Mesendoderm (in vitro differentiated cells): ENCODE measurements at places on chromosomes 1 and 21.
A peak's percentile ranks its signal among the peaks of the same experiment; 100 is the strongest.

DNA sequence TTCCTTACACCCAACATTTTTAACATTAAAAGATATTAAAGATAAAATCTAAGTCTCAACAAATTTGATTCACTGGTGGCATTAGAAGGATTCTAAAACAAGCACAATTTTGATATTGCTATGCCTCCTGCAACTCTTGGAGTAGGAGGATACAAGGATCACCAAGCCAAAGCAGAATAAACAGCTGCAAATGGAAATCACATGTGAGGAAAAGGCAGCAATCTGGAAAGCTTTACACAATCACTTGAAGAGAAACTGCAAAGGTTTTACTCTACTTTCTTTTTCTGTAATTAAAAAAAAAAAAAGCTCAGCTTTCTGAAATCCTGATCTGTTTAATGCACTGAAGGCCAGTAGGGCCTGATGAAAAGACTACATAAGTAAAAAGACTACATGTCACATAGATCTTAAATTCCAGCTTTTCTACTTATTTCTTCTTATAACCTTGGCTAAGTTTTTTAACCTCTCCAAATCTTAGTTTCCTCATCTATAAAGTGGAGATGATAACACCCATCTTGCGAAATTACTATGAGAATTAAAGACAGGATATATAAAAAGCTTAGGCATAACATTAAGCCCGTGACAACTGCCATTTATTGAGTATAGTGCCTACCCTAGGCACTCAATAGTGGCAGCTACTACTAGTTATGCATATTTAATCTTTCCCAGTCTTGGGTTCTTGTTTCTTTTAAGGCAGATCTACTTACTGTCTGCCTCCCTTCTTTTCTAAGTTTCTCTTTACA, 73.5 kb downstream of the EPS15 start:
- no peak for DNase-seq

DNA sequence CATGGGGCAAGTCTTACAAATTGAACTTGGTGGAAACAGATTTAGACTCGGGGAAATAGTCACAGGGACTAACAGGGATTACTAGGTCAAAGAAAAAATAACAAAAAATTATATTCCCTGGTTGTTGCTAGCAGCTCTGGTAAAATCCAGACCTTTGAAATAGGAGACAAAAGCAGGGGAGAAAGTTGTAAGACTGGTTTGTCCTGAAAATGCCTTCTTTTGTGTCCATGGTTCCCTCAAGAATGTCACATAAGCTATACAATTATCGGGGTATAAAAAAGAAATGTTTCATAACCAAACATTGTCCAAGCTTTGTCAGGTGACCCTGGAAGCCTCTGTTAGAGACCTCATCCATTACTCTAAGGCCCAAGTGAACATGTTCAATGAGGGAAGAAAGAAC, 33.1 kb downstream of the KIAA0319L start:
- DNase-seq = no peak

DNA sequence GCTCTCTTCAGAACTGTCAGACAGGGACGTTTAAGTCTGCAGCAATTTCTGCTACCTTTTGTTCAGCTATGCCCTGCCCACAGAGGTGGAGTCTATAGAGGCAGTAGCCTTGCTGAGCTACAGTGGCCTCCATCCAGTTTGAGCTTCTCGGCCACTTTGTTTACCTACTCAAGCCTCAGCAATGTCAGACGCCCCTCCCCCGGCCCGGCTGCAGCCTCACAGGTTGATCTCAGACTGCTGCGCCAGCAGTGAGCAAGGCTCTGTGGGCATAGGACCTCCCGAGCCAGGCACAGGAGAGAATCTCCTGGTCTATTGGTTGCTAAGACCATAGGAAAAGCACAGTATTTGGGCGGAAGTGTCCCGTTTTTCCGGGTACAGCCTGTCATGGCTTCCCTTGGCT, 89.9 kb upstream of the PDC start:
- no peak for DNase-seq

GRCh38 chr1:47175227-47175934, 14.5 kb downstream of the PDZK1IP1 start:
- DNase-seq = peak; percentile 80

DNA sequence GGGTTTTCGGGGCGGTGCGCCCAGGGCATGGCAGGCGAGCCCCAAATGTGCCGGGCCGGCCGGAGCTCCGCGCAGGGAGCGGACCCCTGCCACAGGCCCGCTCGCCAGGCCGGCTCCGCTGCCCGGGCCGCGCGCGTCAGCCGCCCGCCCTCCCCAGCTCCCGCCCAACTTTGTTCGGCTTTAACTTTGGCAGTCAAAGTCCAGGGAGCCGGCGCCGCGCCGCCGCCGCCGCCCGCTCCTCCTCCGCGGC, 488 bp downstream of the SLC35D1 start:
- no peak for DNase-seq

GRCh38 chr1:89125913-89126580, at the start of gene GBP2:
GBP2 (minus strand) TSS chr1:89126114; CDS start chr1:89121966, 4,148 bp downstream.
- peak; percentile 19 for DNase-seq

GRCh38 chr1:203638103-203638475, 11.5 kb downstream of the ATP2B4 start:
- no peak for DNase-seq

DNA sequence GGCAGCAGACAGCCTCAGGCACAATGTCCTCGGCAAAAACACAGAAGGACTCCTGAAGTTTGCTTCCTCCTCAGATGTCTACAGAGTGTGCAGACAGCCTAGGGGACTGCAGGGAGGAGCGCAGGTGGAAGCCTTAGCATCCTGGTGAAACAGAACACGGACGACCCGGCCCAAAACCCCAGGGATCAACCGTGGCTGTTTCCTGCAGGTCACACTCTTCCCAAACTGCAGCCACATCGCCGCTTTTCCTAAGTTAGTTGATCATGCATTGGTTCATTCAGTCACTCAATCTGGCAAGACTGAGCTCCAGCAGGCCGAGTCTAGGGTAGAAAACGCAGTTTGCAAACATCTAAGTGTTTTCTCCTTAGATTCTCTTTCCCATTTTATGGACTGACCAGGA, 33.4 kb downstream of the FHAD1 start:
- no peak for DNase-seq

- DNase-seq = no peak
Observed at GRCh38 chr1:191043066-191043465, 565.4 kb upstream of the BRINP3 start.

DNA sequence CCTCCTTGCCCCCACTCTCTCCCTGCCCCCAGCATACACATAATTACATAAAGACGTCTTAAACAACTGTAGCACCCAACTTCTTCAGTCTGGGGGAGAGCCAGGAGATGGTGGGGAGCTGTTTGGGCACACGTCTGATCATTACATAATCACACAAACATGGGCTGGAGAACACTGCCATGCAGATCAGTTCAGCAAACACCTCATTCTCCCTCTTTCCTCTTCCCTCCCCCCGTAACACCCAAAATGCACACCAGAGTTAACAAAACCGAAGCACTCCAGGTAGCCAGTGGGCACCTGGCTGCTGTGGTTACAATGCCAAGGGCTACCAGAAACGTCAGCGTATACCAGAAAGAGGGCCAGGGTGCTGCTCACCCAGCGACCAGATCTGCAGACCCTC, 1.6 kb downstream of the HIVEP3 start:
- DNase-seq = no peak

DNA sequence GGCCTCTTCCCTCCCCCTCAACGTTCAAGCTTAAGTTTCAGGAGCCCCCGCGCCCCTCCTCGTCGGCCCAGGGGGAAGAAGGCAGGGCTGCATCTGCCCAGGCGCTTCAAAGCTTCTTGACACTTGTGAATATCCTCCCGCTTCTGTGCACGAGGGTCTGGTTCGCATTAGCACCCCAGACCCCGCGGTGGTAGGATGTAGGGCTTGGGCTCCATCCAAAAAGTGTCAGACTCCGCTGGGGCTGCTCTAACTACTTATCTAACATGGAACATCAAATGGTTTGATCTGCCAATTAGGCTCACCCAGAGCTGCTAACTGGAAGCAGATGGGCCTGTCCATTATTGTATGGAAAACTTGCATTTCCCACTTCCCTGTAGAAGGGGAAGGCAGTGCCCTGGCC, 28.9 kb downstream of the TAS1R2 start:
- peak; percentile 47 for DNase-seq

GRCh38 chr1:30312226-30312625, 411.2 kb downstream of the MATN1 start:
- DNase-seq = no peak

DNA sequence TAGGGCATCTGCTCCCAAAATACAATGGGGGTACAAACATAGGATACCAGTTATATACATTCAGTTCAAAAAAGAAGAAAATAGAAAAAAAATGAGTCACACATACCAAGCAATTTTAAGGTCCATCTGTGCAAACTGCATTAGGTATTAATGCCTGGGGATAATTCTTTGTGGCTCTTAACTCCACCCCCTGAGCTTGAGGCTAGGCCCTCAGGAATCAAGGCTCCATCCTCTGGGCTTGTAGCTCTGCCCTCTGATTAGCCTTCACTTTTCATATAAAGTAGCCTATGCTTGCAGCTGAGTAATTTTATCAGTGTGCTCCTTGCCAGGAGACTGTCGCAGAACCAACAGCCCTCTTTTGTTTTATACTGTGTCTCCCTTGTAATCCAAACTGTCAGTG, 69.9 kb upstream of the BACE2 start:
- DNase-seq = no peak
